ENCODE measurements at places on chromosomes 13 and 19.

DNA sequence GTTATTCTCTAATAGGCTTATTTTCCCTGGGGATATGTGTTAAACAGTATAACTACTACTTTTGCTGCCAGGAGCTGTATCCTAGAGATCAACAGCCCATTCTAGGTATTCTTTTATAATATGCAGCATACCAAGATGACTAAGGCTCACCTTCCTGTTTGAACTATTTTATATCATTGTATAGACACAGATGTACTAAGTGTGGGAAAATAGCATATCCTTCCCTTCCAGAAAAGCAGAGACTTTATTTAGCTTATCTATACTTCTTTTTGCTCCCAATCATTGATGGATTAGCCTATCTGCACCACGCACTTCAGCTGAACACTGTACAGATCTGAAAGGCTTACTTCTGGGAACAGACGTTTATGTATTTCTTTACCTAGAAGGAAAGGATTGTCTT is 82.6 kb downstream of the MAB21L1 start:
- DNase-seq, result no peak

DNA sequence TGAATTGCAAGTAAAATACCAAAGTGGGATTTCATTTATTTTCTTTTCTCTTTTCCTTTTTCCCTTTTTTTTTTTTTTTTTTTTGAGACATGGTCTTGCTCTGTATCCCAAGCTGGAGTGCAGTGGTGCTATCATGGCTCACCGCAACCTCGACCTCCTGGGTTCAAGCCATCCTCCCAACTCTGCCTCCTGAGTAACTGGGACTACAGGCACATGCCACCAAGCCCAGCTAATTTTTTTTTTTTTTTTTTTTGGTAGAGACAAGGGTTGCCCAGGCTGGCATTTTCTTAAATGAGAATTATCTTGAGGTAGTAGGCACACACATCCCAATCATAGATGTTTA is 68.5 kb upstream of the GPR183 start:
- no peak for DNase-seq

DNA sequence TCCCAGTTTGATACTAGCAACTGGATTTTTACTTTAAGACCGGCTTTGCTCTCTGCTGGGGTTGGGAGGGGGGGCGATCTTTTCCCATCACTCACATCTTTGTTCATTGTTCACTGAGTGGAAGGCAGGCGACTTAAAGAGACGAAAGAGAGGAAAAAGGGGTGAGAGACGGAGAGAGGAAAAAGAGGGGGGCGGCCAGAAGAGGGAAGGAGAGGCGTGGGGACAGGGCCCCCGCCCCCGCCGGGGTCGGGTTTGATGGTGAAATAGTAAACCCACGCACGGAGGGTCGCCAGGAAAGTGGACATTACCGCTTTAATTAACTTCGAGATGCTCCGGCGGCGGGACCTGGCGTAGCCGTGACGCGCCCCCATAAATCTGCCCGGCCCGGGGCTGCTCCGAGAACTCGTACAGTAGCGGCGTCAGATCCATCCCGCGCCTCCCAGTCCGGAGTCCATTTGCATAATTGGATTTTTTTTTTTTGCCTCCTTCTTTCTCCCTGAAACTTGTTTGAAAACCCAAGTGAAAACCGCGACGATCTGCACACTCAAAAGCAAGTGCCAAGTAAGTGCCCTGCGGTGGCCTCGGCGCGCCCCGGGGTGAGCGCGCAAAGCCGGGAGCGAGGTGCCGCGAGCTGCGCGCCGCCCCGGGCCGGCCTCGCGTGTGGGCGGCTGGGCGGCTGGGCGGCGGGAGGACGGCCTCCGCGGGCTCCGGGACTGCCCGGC is 143.9 kb upstream of the ZNF536 start:
- peak; percentile 27 for DNase-seq

GRCh38 chr19:43524922-43525835 is 1.8 kb downstream of the ETHE1 start:
- DNase-seq, result no peak

GRCh38 chr19:6381030-6381750 is 5.5 kb upstream of the PSPN start:
- DNase-seq, result no peak

GRCh38 chr19:35433448-35433847 is 14.6 kb upstream of the FFAR2 start:
- no peak for DNase-seq

- DNase-seq, result no peak
Observed at GRCh38 chr13:38702669-38703068, 15.8 kb downstream of the FREM2 start.

All from neural crest cell (in vitro differentiated cells).